ENCODE measurements at places on chromosomes 16 and 17.
A peak's percentile ranks its signal among the peaks of the same experiment; 100 is the strongest.

DNA sequence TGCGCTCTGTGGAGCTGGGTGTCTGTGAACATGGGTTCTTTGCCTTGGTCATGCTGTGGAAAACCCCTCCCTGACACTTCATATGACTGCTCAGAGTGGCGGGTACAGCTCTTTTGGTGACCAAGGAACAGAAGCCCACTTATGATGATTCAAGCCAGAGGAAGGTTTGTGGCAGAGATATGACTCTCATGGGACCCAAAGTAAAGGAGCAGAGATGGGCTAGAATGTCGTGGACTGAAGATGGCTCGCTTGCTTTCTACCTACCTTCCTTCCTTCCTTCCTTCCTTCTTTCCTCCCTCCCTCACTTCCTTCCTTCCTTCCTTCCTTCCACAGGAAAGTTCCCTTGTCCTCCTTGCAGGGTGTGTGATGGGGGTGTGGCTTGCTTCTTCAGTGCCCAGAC, 169.7 kb upstream of the IRX3 start:
- DNase-seq = no peak

DNA sequence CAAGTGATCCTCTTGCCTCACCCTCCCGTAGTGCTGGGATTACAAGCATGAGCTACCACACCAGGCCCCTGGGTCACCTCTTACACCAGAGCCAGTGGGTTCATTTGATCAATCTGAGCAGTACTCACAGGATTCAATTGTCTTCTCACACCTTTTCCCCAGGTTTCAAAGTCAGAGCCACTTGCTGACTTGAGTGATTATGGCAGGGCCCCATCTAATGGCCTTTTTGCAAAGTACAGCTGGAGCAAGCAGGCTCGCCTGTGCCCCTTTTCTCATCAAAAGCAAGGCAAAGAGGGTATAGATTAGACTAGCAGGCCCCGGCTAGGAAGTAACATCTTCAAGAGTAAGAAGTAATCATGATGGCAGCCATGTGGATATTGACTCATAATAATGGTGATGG, 114.8 kb upstream of the NOL11 start:
- DNase-seq = peak; percentile 59

- DNase-seq = no peak
Measured at GRCh38 chr16:75264999-75265910, 13.8 kb upstream of the BCAR1 start.

DNA sequence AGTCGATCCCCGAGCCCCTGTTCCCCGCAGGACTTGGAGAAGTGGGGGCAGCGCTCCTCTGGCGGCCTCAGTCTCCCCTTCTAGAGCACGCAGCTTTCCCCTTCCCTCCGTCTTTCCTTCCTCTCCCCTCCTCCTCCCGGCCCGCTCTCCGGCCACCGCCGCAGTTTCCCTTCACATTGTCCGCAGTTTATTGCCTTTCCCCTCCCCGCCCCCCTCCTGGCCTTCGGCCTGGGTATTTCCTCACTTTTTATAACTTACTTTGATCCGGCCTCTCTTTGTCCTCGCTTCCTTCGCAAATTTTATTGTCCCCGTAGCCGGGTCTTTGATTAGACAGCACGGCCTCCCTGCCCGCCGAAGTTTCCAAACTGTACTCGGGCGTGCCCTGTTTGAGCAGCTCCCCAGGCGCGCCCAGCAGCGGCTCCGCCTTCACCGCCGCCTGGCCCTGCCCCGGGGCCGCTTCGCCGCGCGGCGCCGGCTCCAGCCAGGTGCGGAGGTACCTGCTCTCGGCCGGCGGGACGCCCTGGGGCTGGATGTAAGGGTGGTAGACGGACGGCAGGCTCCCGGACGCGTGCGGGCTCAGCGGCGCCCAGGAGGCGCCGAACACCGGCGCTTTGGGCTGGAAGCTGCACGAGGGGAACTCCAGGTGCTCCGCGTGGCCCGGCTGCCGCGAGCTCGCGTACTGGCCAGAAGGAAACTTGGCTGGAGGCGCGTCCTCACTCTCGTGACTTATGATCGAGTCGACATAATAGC, 488 bp downstream of the HOXB9 start:
- no peak for DNase-seq

GRCh38 chr16:88008840-88009239, 57.6 kb downstream of the BANP start:
- DNase-seq = peak; percentile 22

GRCh38 chr17:50947782-50948543, 81.8 kb upstream of the TOB1 start:
- DNase-seq = no peak

Data from Kasumi-1 (cell line).